ENCODE measurements at places on chromosomes 3 and 15.

DNA sequence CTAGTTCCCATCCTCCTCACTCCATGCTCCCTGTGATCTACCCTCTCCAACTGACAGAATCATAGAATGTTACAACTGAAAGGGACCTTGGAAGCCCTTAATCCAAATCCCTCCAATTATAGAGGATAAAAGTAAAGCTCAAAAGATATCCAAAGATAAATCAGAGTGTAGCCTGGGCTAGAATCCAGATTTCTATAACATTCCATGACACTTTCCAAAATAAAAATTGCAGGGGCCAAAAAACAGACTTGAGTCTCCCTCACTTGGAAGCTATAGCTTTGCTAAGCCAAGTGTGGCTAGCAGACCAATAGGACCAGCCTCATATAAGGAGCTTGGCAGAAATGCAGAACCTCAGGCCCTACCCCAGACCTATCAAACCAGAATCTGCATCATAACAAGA, 148.1 kb downstream of the NTRK3 start:
- no peak for DNase-seq

DNA sequence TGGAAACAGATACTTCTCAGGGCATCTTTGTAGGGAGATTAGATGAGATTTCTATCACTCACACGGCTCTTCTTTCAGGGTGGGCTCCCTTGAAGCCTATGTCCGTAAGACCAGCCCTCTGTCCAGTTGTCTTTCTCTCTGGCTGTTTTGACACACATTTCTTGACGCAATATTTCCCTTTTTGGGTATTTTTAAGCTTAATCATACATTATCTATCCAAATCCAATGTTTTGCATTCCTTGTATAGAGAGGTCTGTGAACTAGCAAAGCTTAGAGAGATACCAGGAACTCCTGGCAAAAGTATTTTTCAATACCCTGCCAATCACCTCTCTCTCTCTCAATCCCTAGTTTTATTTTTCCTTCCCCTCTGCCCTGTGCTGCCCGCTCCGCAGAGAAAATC, 79.3 kb downstream of the EOMES start:
- DNase-seq, result no peak

DNA sequence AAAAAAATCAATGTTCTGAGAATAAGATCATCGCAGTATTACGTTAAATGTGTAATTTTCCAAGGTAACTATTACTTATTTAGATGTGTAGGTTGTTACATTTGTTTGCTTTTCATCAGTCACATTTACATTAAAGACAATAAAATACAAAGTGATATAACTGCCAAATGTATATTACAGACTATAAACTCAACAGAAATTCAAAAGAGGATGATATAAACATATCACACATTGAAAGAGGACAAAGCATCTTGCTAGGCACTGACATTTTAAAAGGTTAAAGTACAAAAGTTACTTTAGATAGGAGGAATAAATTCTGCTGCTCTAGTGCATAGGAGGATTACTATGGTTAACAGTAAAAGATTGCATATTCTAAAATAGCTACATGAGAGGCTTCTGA, 16.1 kb downstream of the VGLL4 start:
- DNase-seq, result no peak

- DNase-seq, result no peak
Observed at GRCh38 chr3:37980462-37981347, 9.9 kb upstream of the VILL start.

DNA sequence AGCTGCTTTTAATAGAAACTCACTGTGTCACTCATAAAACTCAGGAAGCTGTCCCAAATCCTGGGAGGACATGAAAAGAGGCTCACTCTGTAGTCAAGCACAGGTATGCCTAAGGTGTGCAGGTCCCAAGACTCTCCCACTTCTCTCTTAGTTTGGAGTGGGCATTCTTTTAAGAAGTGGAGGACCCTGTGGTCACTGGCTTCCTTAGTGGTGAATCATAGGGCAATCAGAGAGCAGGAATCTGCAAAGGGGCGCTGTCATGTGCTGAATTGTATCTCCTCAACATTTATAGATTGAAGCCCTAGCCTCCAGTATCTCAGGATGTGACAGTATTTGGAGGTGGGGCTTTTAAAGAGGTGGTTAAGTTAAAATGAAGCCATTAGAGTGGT, 47.2 kb upstream of the ZBTB38 start:
- no peak for DNase-seq

DNA sequence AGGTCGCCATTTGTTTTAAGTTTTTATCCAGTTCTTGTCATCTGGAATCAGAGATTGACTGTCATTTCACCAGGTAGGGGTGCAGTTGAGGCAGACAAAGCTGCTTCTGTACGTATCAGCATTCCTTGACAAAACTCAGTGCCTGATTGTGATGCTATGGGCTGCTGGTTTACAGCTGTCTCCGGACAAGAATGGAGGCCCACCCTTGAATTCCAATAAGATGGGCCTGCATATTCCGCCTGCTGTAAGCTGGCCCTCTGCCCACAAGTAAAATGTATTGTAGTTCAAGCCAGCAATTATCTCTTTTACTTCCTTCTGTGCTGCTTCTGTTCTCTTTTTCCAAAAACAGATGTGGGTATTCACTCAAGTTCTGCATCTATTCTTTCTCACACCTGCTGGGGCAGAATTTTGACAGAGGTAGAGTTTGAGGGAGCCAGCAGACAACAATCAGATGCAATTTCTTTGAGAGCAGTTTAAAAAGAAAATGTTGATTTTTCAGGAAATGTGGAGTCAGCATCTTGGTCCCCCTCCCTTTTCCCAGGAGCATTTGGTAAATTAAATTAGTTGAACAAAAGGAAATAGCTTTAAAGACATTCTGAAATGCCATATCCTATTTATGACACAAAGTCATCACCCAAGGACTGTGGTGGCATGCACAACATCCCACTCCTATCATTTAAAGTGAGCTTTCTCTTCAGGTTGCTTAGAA, 53.5 kb downstream of the IQCH start:
- DNase-seq, result no peak

- DNase-seq, result no peak
Observed at GRCh38 chr3:118806423-118806822, 228.2 kb downstream of the IGSF11 start.

DNA sequence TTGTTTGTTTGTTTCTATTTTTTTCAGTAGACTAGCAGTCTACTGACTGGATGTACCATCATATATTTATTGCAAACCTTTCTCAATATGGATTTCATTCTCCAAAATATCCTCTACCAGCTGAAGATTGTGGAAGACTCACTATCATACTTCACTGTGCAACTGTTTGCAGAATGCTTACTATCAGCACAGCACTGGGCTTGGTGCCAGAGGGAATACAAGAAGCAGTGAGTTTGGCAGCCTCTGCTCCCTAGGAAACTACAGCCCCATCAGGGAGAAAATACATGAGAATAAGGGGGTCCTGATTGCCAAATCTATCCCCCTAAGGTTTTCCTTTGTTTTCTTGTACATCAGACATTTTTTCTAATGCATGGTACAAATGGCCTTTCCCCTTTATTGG, 27.5 kb downstream of the AQP9 start:
- no peak for DNase-seq

DNA sequence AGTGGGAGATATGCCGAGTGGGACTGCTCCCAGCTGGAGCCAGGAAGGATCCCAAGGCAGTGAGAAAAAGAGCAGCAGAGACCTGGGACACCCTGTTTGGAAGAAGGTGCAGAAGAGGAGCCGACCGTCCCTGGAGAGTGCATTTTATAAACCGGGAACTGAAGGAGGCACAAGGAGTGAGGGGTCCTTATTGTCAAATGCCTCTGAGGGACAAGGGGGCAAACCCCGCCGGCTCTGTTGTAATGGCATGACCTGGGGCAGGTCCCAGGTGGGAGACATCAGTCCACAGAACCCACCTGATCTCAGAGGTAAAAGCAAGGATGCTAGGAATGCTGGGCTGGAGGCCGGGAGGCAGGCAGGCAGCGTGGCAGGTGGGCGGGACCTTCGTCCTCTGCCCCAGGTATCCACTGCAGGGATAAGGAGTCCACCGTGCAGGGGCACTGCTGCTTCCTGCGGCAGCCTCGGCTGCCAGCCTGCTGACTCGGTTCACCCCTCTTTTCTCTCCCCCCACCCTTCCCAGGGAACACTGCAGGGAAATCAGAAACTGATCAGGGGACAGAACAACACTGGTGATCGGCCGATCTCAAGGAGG, 26.9 kb downstream of the ADAMTS17 start:
- no peak for DNase-seq

DNA sequence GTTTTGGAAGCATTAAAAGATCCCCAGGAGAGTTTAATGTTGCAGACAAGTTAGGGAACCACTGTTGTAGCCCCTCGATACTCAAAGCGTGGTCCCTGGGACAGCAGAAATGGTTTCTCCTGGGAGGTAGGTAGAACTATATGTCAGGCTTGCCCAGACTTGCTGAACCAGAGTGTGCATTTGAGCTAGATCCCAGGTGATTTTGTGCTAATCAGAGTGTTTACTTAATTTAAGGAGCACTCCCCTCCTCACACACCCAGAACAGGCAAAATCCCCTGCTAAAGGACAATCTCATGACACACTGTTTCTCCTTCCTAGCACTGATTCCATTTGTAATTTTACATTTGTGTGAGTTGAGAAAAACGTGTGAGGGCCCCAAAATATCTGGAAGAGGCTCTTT, 24.3 kb downstream of the LMCD1 start:
- DNase-seq, result no peak

DNA sequence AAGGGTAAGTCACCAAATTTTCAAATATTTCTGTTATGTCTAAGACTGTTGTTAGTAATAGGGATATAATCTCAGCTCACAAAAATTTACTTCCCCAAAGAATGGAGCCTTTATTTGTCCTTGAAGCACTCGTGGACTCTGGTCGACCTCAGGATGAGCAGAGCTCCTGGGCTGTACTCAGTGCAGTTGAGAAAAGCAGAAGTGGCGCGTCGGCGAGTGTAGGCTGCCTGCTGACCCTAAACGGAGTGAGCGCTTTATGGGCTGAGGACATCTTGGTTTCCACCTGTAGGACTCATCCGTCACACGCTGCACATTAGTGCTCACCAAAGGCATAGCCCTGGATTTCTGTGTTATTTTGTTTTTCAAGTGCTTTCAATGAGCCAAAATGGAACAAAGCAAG, 11.0 kb downstream of the GABRA5 start:
- peak; percentile 48 for DNase-seq

- DNase-seq, result no peak
Observed at GRCh38 chr15:23570486-23570885, 5.0 kb downstream of the MKRN3 start.

- no peak for DNase-seq
Observed at GRCh38 chr3:55959471-55960080, 472.5 kb upstream of the WNT5A start.

DNA sequence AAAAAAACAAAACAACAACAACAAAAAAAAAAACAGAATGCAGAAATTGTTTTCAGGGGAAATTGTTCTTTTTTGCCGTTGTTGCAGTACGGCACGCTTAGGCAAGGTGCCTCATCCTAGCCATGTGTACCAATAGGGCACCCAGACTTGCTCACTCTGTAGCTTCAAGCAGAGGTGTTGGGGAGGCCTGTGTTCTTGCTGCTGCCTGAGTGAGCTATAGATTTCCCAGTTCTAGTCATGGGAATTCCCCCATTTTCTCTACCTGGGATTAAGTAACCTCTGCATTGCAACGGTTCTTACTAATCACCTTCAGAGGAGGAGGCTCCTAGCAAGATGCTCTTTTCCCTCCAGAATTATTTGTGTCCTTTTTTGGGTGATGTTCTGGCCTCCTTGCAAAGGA, 12.9 kb upstream of the PARL start:
- DNase-seq, result no peak

DNA sequence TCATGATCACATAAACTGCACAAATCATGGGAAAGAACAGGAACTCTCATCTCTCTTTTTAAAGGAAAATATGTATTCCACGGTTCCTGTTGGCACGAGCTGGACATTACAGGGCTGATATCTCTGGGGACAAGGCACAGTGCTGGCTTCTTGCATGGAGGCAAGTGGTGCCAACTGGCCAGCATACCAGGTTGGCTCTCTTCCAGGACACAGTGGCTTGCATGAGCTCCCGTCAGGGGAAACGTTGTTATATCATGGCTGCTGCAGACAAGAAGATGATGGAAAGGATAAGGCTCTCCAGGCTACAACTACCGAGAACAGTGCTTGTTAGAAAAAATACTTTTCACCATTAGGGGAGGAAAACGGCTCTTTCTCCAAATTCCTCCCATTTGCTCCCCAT, 283.9 kb downstream of the RORA start:
- no peak for DNase-seq

- no peak for DNase-seq
Observed at GRCh38 chr15:89675606-89676005, 3.6 kb downstream of the PLIN1 start.

GRCh38 chr15:70535955-70536338, 227.4 kb downstream of the UACA start:
- no peak for DNase-seq

- no peak for DNase-seq
Observed at GRCh38 chr3:133490468-133491351, 82.8 kb upstream of the CDV3 start.

- DNase-seq, result no peak
Observed at GRCh38 chr15:51079226-51079625, 15.5 kb downstream of the TNFAIP8L3 start.

DNA sequence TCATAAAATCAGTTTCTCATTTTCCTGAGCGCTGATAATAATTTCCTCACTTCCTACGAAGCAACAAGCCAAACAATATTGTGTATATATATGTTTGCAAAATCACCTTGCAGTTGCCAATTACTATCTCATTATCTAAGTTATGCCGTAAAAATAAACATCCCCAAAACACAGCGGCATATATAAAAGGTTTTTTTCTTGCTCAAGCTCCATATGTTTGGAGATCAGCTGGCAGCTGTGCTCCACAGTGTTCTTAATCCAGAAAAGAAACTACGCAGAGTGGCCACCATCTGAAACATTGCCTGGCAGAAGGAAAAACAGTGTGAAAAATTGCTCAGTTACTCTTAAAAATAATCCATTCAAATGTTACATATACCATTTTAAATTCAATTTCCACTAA, 951.4 kb downstream of the PLOD2 start:
- DNase-seq, result no peak

DNA sequence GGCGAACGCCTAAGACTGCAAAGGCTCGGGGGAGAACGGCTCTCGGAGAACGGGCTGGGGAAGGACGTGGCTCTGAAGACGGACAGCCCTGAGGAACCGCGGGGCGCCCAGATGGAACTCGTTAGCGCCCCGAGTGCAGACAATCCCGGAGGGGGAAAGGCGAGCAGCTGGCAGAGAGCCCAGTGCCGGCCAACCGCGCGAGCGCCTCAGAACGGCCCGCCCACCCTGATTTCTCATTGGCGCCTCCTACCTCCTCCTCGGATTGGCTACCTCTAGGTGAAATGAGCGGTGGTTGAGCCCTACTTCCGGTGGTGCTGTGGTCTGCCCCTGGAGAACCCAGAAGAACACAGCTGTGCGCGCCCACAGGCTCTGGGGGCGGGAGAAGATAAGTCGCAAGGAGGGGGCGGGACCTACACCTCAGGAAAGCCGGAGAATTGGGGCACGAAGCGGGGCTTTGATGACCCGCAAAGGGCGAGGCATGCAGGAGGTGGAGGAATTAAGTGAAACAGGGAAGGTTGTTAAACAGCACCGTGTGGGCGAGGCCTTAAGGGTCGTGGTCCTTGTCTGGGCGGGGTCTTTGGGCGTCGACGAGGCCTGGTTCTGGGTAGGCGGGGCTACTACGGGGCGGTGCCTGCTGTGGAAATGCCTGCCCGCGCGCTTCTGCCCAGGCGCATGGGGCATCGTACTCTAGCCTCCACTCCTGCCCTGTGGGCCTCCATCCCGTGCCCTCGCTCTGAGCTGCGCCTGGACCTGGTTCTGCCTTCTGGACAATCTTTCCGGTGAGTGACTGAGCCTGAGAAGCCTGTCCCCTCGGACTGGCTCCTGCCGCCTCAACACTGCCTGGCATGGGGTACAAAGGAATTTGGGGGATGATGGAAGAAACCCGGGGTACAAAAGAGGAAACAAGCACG, at the start of gene OGG1:
Gene OGG1, plus strand, starts transcription at position 308 of the 911 bp plus-strand sequence. Its CDS starts 335 bp downstream, at position 643.
- DNase-seq, result peak; percentile 100

- no peak for DNase-seq
Observed at GRCh38 chr3:116135457-116136085, 309.7 kb downstream of the LSAMP start.

Measured in OCI-M1 (cell line).